K562 (cell line): ENCODE measurements at places on chromosomes 3 and 15. TPM values are rescaled to one million over a fixed set of nuclear protein-coding genes. Genes with fewer than 3 reads are reported as not detected.

DNA sequence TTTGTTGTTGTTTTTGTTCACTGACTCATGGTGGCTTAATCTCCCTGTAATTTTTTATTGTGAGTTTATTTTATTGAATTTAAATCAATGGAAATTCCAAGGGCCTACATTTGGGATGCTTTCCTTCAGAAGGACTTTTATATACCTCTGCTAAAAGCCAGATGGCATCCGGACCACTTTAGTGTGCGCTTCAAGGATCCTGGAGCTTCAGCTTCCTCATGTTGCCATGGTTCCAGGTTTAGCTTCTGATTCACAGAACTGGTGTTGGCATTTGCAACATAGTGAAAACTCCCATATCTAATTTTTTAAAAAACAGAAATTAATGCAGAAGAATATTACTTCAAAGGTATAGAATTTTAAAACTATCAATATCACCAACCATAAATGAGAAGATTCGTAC lies 8.5 kb upstream of the HACD2 start:
- DNase-seq, result no peak

DNA sequence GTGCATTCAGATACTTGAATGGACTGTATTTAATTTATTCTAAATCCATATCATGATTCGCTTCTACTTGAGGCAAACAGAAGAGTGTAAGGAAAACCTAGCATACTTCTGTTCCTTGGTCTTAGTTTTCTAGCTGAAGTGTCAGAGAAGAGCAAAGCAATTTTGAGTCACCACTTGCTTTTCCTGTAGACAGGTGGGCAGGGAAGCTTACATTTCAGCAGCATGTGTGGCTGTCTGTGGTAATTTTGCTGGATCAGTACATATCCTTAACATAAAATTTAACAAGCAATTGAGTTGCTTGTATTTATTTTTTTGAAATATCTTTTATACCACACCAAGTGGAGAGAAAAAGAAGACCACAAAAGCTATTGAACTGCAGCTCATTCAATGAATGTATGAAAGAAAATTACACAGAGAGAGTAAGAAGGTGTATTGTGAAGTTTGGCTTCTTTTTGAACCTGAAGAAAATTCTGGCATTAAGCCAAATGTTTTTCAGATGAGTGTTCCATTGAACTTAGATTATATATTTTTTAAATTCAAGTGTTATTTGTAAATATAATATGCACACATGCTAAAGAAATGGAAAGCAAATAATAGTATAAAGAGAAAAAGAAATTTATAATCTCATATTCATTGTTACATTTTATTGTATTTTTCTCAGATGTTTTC lies 747.6 kb downstream of the NAALADL2 start:
- DNase-seq, result no peak

GRCh38 chr15:48617619-48618018 lies 27.9 kb downstream of the FBN1 start:
- DNase-seq, result no peak

GRCh38 chr15:57418635-57419034 lies 42.3 kb downstream of the CGNL1 start:
- no peak for DNase-seq

Gene CPLX3
- total RNA-seq, result not detected in 2 replicates
